Progenitor cell of endocrine pancreas (in vitro differentiated cells): ENCODE measurements at places on chromosomes 6 and 20.

- DNase-seq = no peak
Measured at GRCh38 chr6:24933266-24933665, 2.5 kb downstream of the RIPOR2 start.

DNA sequence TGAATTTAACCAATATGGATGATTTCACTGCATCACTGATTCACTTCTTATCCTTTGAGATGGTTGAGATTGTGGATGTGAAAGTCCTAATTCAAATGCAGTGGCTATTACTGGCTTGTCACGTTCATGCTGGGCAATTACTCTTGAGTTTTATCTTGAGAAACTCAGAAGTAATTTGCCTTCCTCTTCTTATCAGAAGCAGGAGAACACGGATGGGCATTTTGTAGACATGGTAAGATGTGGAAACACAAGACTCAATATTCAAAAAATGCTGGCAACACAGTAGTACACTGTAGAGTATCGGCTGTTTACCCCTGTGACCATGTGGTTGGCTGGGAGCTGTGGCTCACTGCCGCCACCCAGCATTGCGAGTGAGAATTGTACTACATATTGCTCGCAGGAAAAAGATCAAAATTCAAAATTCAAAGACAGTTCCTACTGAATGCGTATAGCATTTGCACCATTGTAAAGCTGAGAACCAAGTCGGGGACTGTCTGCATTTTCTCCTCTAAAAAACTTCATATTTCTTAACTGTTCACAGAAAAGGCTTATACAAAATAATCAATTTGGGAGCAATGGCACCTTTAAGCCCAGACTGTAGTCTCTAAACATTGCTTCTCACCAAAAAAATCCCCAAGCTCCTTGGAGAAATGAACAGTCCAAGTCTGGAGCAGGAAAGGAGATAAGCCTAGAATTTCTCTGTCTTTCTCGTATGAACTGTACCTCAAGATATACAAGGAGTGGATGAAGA is 61.9 kb upstream of the ELOVL5 start:
- no peak for DNase-seq

GRCh38 chr20:434661-435419 is 26.7 kb downstream of the RBCK1 start:
- no peak for DNase-seq

GRCh38 chr20:5377484-5377883 is 60.7 kb upstream of the PROKR2 start:
- DNase-seq = no peak

- no peak for DNase-seq
Measured at GRCh38 chr6:16949716-16950115, 152.1 kb upstream of the STMND1 start.

GRCh38 chr6:118709859-118710350 is 58.5 kb upstream of the CEP85L start:
- DNase-seq = no peak

DNA sequence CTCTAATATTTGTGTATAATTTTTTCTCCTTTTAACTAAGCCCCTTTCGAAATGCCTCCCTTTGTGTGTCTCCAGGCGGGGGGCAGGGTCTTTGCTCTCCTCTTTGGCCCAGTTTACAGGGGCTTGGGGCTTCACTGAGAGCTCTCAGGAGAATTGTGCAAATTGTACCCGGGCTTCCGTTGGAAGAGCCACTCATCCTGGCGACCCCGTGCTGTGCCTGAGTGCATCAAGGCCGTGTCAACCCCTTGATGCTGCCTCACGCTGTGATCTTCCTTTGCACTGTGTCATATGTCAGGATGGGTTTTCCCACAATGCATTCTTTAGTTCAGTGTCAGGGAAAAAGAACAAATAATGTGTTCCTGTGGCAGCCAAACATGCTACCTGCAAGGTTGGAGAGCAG is 118.0 kb upstream of the POU3F2 start:
- DNase-seq = no peak

DNA sequence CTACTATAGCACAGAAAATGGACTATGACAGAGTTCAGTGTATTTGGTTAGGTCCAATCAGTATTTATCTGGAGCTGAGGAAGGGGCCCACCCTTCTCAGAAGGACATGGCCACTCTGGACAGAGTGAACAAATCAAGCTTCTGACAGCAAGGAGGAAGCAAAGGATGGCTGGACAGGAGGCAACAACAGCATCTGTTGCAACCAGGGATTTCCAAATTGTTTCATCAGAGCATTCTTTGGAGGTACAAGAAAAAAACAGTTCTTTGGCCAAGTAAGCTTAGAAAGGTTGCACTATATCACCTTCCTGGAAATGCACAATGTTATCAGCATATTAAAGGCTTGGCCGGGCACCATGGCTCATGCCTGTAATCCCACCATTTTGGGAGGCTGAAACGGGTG is 118.7 kb upstream of the SLC22A16 start:
- no peak for DNase-seq

GRCh38 chr6:80091506-80091905 is 15.0 kb upstream of the BCKDHB start:
- no peak for DNase-seq

DNA sequence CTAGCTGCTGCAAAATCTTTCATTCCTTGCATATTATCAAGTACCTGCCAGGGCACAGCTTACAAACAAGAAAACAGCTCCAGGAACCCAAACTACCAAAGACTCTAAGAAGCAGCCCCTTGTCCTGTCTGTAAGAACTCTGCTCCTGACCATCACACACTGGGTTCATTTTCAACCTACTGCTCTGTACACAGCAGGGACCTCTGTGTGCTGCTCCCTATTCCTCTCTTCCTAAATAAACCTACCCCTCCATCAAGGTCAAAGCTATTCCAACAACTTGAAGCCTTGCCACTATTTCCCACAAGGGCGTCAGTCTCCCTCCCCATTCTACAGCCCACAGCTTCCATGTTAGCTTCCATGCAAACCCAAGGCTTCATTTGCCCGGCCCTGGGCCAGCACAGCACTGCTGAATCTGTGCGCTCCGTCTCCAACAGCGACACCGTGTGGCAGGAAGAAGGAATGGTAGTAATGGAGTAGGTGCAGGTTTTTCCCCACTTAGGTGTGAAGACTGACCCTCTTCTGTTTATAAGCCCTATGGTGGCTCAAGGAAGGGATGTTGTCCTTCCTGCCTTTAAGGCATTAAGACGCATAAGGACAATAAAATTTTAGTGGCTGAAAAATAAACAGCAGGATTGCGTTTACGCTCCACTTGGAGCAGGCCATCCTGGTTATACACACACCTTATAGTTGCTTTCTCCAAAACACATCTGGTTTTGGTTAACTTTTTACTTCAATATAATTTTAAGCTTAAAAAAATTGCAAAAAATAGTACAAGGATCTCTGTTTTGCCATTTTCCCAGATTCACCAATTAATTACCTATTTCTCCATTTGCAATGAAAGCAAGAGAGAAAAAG is 115.2 kb upstream of the NXT1 start:
- peak; percentile 39 for DNase-seq

GRCh38 chr6:25341923-25342619 is 62.9 kb downstream of the CARMIL1 start:
- DNase-seq = no peak

DNA sequence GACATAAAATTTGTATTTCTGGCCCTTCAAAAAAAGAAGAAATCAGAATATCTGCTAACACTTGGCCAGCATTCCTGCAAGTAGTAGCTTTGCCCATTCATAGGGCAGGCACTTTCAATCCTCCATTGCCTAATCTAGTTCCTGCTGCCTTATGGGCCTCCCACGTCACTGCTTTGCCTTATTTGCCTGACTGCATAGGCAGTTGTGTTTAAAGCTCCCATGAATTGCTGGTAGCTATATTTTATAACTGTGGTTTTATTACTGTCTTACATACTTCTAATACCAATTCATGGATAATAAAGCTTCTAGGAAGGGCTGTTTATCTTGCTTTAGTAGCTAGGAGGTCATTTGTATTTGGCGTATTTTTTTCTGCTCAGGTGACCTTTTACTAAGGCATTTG is 7.7 kb upstream of the SLC35A1 start:
- DNase-seq = no peak

- no peak for DNase-seq
Measured at GRCh38 chr6:148379966-148380713, 37.5 kb downstream of the SASH1 start.

- DNase-seq = no peak
Measured at GRCh38 chr6:132361101-132361500, 40.2 kb downstream of the MOXD1 start.

- DNase-seq = no peak
Measured at GRCh38 chr20:46558511-46558959, 8.1 kb upstream of the OCSTAMP start.

DNA sequence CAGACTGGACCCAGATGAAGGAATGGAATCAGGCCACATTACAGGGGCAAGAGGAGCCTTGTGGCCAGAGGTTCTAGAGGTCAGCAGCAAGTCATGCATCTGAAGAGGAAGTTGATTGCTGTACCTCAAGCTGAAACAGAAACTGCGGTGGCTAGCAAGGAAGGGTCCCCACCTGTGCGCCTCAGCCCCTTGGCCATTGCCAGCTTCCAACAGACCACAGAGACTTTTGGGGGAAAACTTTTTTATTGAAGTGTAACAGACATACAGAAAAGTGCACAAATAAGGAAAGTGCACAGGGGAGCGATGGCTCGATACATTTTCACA is 26.8 kb upstream of the SLC9A8 start:
- no peak for DNase-seq

- no peak for DNase-seq
Measured at GRCh38 chr6:112010328-112010727, 43.6 kb upstream of the CCN6 start.

GRCh38 chr20:3786126-3786484 is 435 bp downstream of the CENPB start:
- no peak for DNase-seq

- DNase-seq = no peak
Measured at GRCh38 chr20:32332614-32333013, 25.5 kb upstream of the ASXL1 start.

DNA sequence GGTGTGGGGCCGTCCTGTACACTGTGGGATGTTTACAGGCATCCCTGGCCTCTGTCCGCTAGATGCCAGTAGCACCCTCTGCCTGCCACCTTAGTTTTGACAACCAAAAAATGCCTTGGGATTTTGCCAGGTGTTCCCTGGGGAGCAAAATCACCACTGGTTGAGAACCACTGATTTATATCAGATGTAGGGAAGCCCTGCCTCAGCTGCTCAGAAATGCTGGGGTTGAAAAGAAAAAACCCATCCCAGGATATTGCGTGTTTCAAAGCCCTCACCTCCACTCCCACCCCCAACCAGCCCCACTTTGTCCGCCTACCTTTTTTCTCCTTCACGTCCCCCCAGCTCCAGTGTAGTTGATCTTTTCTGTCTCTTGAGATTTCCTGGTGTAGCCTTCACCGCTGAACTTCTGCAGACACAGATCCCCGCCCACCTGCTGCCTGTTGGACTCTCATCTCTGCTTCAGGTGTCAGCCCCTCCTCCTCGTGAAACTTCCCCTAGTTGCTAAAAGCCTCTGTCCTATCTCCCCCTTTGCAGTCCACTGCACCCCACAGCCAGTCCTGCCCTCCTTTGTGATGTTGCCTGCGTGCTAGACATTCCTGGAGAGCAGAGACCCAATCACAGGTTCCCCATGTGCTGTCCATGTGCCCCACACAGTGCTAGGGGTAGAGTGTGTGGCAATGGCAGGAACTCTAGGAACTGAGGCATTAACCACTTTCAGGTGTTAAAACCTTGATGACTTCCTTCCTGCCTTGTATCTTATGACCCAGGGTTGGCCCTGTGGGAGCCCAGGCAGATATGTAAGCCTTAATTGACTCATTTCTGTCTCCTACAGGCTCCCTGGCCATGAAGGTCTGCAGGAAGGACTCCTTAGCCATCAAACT is 98.9 kb downstream of the TBC1D7 start:
- no peak for DNase-seq

GRCh38 chr6:62283796-62284411 is 2.1 kb downstream of the KHDRBS2 start:
- peak; percentile 9 for DNase-seq

DNA sequence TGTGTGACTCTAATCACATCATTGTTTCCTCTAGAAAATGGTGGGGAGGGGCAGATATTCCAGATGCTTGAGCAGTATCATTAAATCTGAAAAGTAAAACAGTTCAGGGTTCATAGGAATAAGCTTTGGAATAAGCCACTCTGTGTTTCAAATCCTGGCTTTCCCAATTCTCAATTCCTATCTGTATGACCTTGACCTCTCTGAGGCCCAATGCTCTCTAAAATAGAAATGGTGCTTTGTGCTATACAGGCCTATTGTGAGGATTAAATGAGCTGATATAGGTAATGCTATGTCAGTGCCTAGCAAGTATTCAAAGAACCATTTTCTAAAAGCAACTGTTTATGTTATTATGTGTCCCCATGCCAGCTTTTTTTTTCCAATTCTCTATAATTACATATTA is 209.0 kb upstream of the PRSS16 start:
- DNase-seq = no peak

DNA sequence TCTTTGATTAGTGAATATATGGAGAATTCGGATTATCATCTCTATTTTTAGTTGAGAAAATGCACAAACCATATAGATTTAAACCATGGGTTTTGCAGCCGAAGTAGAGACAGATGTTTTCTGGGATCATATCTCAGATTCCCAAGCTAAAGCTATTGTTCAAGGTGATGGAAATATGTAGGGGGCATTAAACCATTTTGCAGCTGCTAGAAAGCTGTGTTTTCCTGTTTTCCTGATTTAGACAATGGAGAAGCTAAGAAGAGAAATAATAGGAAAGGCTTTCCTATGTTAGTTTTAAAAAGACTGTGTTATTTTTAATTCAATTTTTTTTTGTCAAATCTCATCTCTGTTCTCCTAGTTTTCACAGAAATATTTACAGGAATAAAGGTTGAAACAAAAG is 6.2 kb downstream of the CD93 start:
- DNase-seq = no peak

- DNase-seq = no peak
Measured at GRCh38 chr6:159913862-159914564, 23.2 kb downstream of the MAS1 start.

- DNase-seq = no peak
Measured at GRCh38 chr20:11158146-11158545, 484.3 kb upstream of the JAG1 start.

- no peak for DNase-seq
Measured at GRCh38 chr6:108779536-108780275, 68.5 kb upstream of the ARMC2 start.

GRCh38 chr20:19885939-19886660 is 128.0 kb downstream of the RIN2 start:
- DNase-seq = no peak

DNA sequence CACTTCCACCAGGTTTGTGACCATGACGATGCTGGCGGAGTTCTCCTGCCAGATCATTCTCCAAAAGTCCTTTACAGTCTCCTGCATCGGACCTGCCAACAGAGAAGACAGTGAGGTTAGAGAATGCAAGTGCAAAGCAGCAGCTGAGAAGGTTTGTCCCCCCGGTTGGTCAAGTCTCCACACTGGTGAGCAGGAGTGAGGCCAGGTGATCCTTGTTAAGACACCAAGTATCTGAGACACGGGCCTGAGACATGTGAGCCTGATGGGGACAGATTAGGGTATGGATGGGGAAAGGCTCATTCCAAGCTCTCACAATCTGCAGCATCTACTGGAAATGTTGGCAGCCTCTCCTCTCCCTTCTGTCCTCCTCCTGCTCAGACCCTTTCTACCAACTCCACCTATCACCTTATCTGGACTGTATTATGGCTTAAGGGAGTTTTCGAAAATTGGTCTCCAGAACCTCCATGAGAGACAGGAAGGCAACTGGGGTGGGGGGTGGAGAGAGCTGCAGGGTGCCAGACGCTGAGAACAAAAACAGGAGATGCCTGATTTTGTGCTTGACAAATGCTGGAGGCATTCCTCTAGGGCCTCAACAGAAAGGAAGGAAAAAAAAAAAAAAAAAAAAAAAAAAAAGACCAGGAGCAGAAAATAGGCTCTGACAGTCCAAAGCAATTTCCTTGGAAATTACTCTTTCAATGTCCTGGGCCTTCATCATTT is 500.4 kb upstream of the CHD6 start:
- DNase-seq = no peak
